ENCODE measurements at places on chromosomes 5 and 9. TPM values are rescaled to one million over a fixed set of nuclear protein-coding genes. Genes with fewer than 3 reads are reported as not detected.

DNA sequence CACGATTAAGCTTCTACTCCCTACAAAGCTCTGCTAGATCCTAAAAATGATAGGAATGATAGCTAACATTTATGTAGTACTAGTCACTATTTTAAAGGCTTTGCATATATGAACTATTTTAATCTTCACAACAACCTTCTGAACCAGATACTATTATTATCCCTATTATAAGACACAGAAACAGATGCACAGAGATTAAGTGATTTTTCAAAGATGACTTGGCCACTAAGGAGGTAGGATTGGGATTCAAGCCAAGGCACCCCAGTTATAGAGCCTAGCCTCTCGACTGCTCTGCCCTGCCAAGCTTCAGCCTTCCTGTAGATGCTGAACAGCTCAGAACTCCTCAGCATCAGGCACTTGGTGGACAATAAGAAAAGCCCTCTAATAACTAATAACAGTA is 200.9 kb upstream of the PTGER4 start:
- peak overlapping the region; percentile 19 for H3K27ac ChIP-seq
- DNase-seq = no peak
- H3K4me3 ChIP-seq = no peak overlapping the region
- peaks cover 3% of the 10 kb centered on the region for H3K4me1 ChIP-seq
- H3K27me3 ChIP-seq = no peaks in the 10 kb centered on the region
- no peaks in the 10 kb centered on the region for H3K36me3 ChIP-seq

GRCh38 chr5:118956727-118957126 is 31.6 kb downstream of the DTWD2 start:
- no peaks in the 10 kb centered on the region for H3K27me3 ChIP-seq
- no peak for DNase-seq
- H3K27ac ChIP-seq = no peak overlapping the region
- H3K4me1 ChIP-seq = no peaks in the 10 kb centered on the region

- no peaks in the 10 kb centered on the region for H3K36me3 ChIP-seq
- no peak overlapping the region for H3K27ac ChIP-seq
- no peak overlapping the region for H3K4me3 ChIP-seq
- no peaks in the 10 kb centered on the region for H3K27me3 ChIP-seq
- H3K4me1 ChIP-seq = no peaks in the 10 kb centered on the region
These were observed 10.1 kb upstream of the GRIA1 start for GRCh38 chr5:153480401-153480800.

- H3K27ac ChIP-seq = peak overlapping the region; percentile 98
- H3K4me3 ChIP-seq = peak overlapping the region; percentile 39
- no peaks in the 10 kb centered on the region for H3K36me3 ChIP-seq
- no peaks in the 10 kb centered on the region for H3K27me3 ChIP-seq
- peaks cover 58% of the 10 kb centered on the region for H3K4me1 ChIP-seq
These were observed 11.3 kb downstream of the FOXD1 start for GRCh38 chr5:73437101-73437776.

- H3K4me3 ChIP-seq = no peak overlapping the region
- H3K27ac ChIP-seq = peak overlapping the region; percentile 71
- no peak for DNase-seq
These were observed 6.5 kb downstream of the GLIS3 start for GRCh38 chr9:4293293-4293941.

DNA sequence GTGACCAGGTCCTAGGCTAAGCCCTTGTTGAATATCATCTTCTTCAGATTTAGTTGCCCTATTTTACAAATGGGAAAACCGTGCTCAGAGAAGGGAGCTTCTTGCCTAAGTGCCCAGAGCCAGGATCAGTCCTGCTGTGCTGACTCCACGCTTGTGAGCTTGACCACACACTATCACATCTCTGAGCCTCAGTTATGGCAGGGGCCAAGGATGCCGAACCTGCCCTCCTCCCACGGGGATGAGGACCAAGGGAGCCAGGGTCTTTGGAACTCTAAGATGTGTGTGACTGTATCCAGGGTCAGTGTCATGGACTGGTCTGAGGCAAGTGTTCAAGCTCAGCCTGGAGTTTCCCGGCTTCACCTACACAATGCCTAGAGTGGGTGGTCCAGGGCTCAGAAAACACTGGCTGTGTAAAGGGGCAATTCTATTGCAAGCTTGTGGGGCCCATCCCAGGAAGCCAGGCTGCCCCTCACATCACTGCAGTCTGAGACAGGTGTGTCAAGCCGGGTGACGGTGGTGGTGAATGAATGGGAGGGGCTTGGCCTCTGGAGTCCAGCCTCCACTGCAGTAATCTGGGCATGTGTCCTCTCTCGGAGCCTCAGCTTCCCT is 235.7 kb downstream of the PBX3 start:
- no peaks in the 10 kb centered on the region for H3K27me3 ChIP-seq
- no peaks in the 10 kb centered on the region for H3K4me1 ChIP-seq
- DNase-seq = no peak
- H3K27ac ChIP-seq = no peak overlapping the region

DNA sequence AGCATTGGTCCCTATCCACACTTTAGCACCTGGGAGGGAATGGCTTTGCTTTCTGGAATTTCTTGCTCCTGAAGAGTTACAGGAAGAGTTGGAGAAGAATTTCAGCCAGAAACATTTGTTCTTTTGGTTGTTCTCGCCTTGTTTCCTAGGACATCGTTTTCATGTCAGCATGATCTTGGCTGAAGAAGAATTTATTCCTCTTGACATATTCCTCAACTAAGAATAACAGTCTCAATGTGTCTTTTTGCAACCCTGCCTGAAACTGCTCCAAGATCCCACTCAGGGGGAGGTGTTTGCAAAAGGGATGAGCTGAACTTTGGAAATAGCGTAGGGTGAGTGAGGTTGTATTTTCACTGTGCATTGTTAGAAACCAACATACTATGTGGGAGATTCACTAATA is 26.1 kb downstream of the MAMDC2 start:
- H3K36me3 ChIP-seq = no peaks in the 10 kb centered on the region
- H3K4me1 ChIP-seq = no peaks in the 10 kb centered on the region
- no peak overlapping the region for H3K4me3 ChIP-seq
- DNase-seq = no peak
- no peaks in the 10 kb centered on the region for H3K27me3 ChIP-seq

- H3K4me3 ChIP-seq = no peak overlapping the region
- H3K27me3 ChIP-seq = no peaks in the 10 kb centered on the region
- H3K36me3 ChIP-seq = no peaks in the 10 kb centered on the region
- peaks cover 5% of the 10 kb centered on the region for H3K4me1 ChIP-seq
These were observed 57.4 kb downstream of the ARHGEF37 start for GRCh38 chr5:149638546-149639241.

- no peak overlapping the region for H3K4me3 ChIP-seq
- H3K27me3 ChIP-seq = no peaks in the 10 kb centered on the region
- no peak overlapping the region for H3K27ac ChIP-seq
- peaks cover 13% of the 10 kb centered on the region for H3K4me1 ChIP-seq
- no peaks in the 10 kb centered on the region for H3K36me3 ChIP-seq
These were observed 67.6 kb downstream of the ARHGEF28 start for GRCh38 chr5:73693573-73694061.

- no peaks in the 10 kb centered on the region for H3K36me3 ChIP-seq
- no peak for DNase-seq
- H3K4me3 ChIP-seq = no peak overlapping the region
- no peak overlapping the region for H3K27ac ChIP-seq
- H3K27me3 ChIP-seq = no peaks in the 10 kb centered on the region
- H3K4me1 ChIP-seq = peaks cover 26% of the 10 kb centered on the region
These were observed 85.4 kb downstream of the RXRA start for GRCh38 chr9:134411440-134412297.

FABP6 gene
- total RNA-seq = 0.31 TPM

IL13 gene
- not detected for total RNA-seq

Data from Panc1 (cell line).